IPS DF 6.9 (cell line): ENCODE measurements at places on chromosomes 6 and 20.
A peak's percentile ranks its signal among the peaks of the same experiment; 100 is the strongest.

DNA sequence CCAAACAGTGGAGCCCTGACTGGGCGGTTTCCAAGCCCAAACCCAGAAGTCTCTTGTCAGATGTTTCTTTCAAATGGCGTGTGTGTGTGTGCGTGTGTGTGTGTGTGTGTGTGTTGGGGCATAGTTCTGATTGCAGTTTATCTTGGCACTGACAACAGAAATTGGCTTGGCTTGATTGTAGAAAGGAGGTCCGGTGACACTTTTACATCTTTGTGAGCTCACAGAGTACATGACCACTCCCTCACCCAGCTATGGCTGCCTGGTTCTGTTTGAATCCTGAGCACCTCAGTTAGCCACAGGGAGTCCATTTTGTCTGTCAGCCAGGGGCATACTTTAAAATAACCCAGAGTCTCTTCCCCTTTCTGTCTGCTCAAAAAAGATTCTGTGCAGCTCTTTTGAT is 276.3 kb downstream of the CD83 start:
- no peak overlapping the region for H3K27ac ChIP-seq
- H3K4me1 ChIP-seq = no peaks in the 10 kb centered on the region
- H3K4me3 ChIP-seq = no peak overlapping the region
- H3K27me3 ChIP-seq = no peaks in the 10 kb centered on the region

DNA sequence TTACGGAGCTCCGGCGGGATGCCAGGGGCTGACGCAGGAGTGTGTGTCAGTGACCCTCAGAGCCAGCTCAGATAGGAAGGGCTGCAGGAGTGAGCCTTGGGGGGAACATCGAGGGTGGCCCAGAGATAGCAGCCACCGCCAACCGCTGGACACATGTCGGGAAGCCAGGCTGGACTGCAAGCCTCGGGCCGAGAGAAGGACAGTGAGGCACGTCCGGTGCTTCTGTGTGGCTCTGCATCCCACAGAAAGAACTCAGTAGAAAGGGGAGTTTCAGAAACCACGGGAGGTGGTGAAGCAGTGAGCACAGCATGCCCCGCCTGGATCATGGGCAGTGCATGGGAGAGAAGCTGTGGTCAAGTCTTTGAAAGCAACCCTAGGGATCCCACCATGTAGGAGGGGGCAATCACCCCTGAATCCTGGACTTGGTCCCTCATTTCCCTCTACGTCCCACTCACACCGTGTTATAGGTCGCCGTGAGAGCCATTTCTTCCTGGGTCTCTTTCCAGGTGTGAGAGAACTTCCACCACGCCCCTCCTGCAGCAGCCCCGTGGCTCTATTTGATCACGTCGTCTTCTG is 383.7 kb upstream of the CDH4 start:
- H3K36me3 ChIP-seq = no peaks in the 10 kb centered on the region
- no peak for DNase-seq
- no peak overlapping the region for H3K27ac ChIP-seq
- H3K4me1 ChIP-seq = no peaks in the 10 kb centered on the region
- H3K4me3 ChIP-seq = no peak overlapping the region

DNA sequence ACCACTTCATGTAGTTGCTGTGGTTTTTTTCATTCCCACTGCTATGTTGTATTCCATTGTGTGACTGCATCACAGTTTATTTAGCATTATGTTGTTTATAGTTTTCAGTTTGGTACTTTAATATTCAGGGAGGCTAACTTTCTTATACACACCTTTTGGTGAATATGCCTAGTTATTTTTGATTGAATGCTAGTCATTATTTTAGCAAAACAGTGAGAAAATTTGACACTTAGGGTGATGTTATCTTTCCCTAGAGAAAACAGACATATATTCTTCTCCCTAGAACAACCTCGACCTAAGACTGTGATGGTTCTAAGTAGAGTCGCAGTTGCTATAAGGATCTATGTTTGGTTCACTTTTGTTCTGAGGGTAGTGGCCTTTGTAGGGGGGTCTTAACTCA is 120.8 kb upstream of the B3GAT2 start:
- no peak overlapping the region for H3K27ac ChIP-seq
- DNase-seq = no peak
- H3K4me1 ChIP-seq = no peaks in the 10 kb centered on the region

DNA sequence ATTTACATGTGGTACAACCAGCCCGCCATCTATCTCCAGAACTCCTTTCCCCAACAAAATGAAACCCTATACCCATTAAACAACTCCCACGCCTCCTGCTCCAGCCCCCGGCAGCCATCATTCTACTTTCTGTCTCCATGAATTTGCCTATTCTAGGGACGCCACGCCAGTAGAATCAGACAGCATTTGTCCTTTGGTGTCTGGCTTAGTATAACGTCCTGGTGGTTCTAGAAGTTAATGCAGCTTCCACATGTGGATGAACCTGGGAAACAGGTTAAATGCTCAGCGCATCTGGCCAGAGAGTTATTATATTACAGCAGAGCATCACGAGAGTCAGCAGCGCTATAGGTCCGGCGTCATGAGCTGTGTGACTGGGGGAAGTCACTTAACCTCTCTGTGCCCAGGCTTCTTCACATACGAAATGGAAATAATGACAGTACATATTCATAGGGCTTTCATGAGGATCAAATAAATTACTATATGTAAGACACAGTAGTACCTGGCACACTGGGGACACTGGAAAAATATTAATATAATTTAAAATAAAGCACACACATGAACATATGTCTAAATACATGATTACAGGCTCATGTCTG is 178.7 kb upstream of the TAB2 start:
- no peaks in the 10 kb centered on the region for H3K27me3 ChIP-seq
- H3K4me1 ChIP-seq = no peaks in the 10 kb centered on the region
- DNase-seq = no peak
- no peak overlapping the region for H3K27ac ChIP-seq
- H3K4me3 ChIP-seq = no peak overlapping the region

DNA sequence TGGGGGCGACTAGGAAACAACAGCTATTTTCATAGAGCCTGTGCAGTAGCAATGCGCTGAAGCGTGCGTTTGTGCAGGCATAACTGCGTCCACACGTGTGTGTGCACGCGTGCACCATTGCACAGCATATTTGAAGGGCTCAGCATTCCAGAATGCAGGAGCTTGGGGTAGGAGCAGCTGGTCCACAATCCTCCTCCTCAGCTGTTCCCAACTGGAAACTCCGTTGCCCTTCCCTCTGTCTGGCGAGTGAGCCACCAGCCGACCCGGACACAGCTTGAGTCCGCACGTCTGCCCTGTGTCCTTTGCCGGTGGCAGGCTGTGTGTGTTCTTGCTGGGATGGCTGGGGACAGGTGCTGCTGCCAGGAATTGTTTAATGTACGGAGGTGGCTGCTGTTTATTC is 110.2 kb downstream of the SASH1 start:
- peaks cover 1% of the 10 kb centered on the region for H3K4me1 ChIP-seq
- H3K27me3 ChIP-seq = no peaks in the 10 kb centered on the region
- no peaks in the 10 kb centered on the region for H3K36me3 ChIP-seq
- no peak overlapping the region for H3K27ac ChIP-seq
- no peak overlapping the region for H3K4me3 ChIP-seq

GRCh38 chr20:38982291-38982690 is 20.1 kb downstream of the DHX35 start:
- H3K36me3 ChIP-seq = no peaks in the 10 kb centered on the region
- H3K27me3 ChIP-seq = no peaks in the 10 kb centered on the region
- no peak for DNase-seq
- no peaks in the 10 kb centered on the region for H3K4me1 ChIP-seq
- no peak overlapping the region for H3K27ac ChIP-seq
- no peak overlapping the region for H3K4me3 ChIP-seq

GRCh38 chr6:76771059-76771634 is 692.1 kb downstream of the HTR1B start:
- H3K4me1 ChIP-seq = no peaks in the 10 kb centered on the region
- H3K36me3 ChIP-seq = no peaks in the 10 kb centered on the region
- no peak for DNase-seq
- H3K4me3 ChIP-seq = no peak overlapping the region
- no peaks in the 10 kb centered on the region for H3K27me3 ChIP-seq

- no peak overlapping the region for H3K27ac ChIP-seq
- no peaks in the 10 kb centered on the region for H3K36me3 ChIP-seq
- no peaks in the 10 kb centered on the region for H3K27me3 ChIP-seq
- no peak for DNase-seq
Observed at GRCh38 chr6:45445749-45446549, 68.2 kb upstream of the SUPT3H start.

- peak; percentile 31 for DNase-seq
- no peak overlapping the region for H3K27ac ChIP-seq
- no peaks in the 10 kb centered on the region for H3K36me3 ChIP-seq
- no peaks in the 10 kb centered on the region for H3K4me1 ChIP-seq
- no peak overlapping the region for H3K4me3 ChIP-seq
- H3K27me3 ChIP-seq = no peaks in the 10 kb centered on the region
Observed at GRCh38 chr6:38671885-38672467, 31.0 kb downstream of the GLO1 start.

GRCh38 chr6:57423468-57423867 is 106.0 kb downstream of the PRIM2 start:
- no peaks in the 10 kb centered on the region for H3K36me3 ChIP-seq
- peak; percentile 76 for DNase-seq
- H3K27ac ChIP-seq = no peak overlapping the region
- no peaks in the 10 kb centered on the region for H3K27me3 ChIP-seq

- DNase-seq = no peak
- H3K4me1 ChIP-seq = no peaks in the 10 kb centered on the region
- H3K27me3 ChIP-seq = no peaks in the 10 kb centered on the region
- no peaks in the 10 kb centered on the region for H3K36me3 ChIP-seq
Observed at GRCh38 chr6:111418971-111419693, 63.9 kb downstream of the REV3L start.

DNA sequence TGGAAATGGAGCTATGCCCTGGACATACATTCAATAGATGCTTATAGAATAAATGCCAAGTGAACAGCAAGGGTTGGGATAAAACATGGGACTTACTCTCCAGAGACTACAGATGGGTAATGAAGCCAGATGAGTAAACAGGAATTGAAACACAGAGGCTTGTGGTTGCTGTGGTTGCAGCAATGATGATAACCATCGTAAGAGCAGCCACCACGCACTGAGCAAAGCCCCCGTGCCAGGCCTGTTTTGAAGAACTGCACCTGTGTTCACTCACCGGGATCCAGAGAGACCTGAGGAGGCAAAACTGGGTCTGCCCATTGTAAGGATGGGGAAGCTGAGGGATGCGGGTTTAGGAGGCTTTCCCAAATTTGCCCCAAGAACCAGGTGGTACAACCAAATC is 431.1 kb upstream of the CDH4 start:
- no peak for DNase-seq
- no peaks in the 10 kb centered on the region for H3K27me3 ChIP-seq
- no peaks in the 10 kb centered on the region for H3K4me1 ChIP-seq
- H3K36me3 ChIP-seq = no peaks in the 10 kb centered on the region
- no peak overlapping the region for H3K4me3 ChIP-seq

DNA sequence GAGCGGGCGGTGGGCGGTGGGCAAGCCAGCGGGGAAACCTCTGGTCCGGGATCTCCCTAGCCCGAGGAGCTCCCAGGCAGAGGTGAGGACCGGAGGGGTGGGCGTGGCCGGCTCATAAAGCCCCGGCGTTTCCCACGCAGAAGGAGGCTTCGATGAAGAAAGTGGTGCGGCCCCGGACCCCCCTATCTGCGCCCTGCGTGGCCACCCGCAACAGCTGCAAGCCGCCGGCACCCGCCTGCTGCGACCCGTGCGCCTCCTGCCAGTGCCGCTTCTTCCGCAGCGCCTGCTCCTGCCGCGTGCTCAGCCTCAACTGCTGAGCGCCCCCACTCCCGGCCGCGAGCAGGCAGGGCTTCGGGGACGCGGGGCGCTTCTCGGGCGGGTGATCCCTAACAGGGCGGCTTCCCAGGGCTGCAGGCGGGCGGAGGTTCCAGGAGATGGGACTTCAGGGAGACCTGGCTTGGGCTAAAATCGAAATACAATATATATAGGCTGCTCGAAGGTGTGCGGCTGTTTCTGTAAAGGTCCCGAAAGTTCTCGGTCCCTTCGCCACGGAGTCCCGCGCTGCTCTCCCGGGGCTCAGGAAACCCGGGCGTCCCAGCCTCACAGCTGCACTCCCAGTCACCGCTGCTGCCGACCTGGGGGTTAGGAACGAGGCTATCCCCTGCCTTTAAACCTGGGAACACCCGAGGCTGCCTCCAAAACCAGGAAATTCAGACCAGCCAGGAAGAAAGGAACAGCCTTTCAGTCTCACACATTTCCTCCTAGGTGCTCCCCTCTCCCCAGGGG is 27.8 kb downstream of the ASIP start:
- H3K4me3 ChIP-seq = peak overlapping the region; percentile 9; the same call in 1 of the 2 replicates
- H3K27ac ChIP-seq = no peak overlapping the region
- no peaks in the 10 kb centered on the region for H3K27me3 ChIP-seq
- DNase-seq = no peak
- no peaks in the 10 kb centered on the region for H3K36me3 ChIP-seq
- no peaks in the 10 kb centered on the region for H3K4me1 ChIP-seq

DNA sequence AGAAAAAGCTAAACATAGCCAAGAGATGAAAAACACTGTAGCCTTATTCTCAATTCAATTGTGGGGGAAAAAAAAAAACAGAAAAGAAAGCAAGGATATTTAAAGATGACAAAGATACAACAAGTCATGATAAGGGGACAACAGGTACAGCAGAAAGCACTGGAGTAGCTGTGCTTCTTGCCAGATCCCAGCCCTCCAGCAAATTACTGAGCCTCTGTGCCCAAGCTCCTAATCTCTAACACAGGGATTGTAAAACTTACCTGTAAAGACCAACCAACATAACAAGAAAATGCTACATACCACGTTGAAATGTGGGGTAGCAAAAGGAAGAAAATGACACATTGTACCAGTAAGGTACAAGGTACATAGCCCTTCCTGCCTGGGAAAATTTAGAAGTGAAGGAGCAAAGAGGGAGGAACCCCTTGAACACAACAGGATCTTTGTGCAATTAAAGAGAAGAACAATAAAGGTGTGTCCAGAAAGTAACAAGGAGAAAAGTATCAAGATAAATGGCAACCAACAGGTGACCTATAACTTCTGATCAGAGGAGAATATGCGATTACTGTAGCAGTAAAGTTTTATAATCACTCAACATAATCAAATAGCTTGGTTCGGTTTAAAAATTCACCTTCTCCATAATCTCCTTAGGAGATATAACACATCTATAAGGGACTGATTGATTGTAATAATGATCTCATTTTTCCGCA is 30.6 kb downstream of the PREP start:
- no peak overlapping the region for H3K4me3 ChIP-seq
- H3K27me3 ChIP-seq = no peaks in the 10 kb centered on the region
- H3K36me3 ChIP-seq = peaks cover 5% of the 10 kb centered on the region; the same call in 1 of the 2 replicates
- H3K27ac ChIP-seq = no peak overlapping the region

GRCh38 chr20:11261533-11262000 is 587.8 kb upstream of the JAG1 start:
- DNase-seq = no peak
- no peak overlapping the region for H3K27ac ChIP-seq
- no peak overlapping the region for H3K4me3 ChIP-seq
- H3K27me3 ChIP-seq = no peaks in the 10 kb centered on the region
- H3K36me3 ChIP-seq = no peaks in the 10 kb centered on the region

- H3K27me3 ChIP-seq = no peaks in the 10 kb centered on the region
- H3K27ac ChIP-seq = no peak overlapping the region
- H3K36me3 ChIP-seq = no peaks in the 10 kb centered on the region
- H3K4me1 ChIP-seq = no peaks in the 10 kb centered on the region
- no peak for DNase-seq
Observed at GRCh38 chr6:20166210-20166609, 46.1 kb downstream of the MBOAT1 start.

- no peak overlapping the region for H3K27ac ChIP-seq
- DNase-seq = no peak
- H3K4me3 ChIP-seq = no peak overlapping the region
- peaks cover 10% of the 10 kb centered on the region for H3K4me1 ChIP-seq
Observed at GRCh38 chr6:111861431-111861885, 11.8 kb downstream of the FYN start.

- H3K27ac ChIP-seq = no peak overlapping the region
- no peak for DNase-seq
- H3K27me3 ChIP-seq = no peaks in the 10 kb centered on the region
Observed at GRCh38 chr20:51995551-51995951, 193.2 kb upstream of the SALL4 start.
